Activated CD8-positive, alpha-beta memory T cell treated with anti-CD3 and anti-CD28 coated beads, Interleukin-2, amount 10 ng/mL, durations not matched to agents 7 days and 5 days (primary cell): ENCODE measurements at places on chromosomes 4 and X. TPM values are rescaled to one million over a fixed set of nuclear protein-coding genes. Genes with fewer than 3 reads are reported as not detected.

DNA sequence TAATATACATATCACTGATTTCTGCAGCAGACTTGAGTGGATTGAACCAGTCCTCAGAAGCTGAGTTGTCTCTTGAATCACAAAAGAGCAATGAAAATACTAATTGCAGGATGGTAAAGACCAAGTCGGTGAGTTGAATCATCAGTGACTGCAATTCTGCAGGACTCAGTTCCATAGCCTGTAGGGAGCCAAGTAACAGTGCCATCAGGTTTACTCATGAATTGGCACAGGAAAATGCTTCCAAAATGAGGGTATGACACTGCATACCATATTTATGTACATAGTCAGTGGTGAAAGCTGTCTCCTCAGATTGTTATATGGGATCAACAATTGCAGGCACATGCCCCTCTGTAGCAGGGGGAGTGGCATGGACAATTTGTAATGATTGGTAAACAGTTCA is 192.8 kb downstream of the CCNG2 start:
- peaks cover 7% of the 10 kb centered on the region for H3K27me3 ChIP-seq
- no peaks in the 10 kb centered on the region for H3K36me3 ChIP-seq
- no peak overlapping the region for H3K27ac ChIP-seq
- H3K4me3 ChIP-seq: no peak overlapping the region

DNA sequence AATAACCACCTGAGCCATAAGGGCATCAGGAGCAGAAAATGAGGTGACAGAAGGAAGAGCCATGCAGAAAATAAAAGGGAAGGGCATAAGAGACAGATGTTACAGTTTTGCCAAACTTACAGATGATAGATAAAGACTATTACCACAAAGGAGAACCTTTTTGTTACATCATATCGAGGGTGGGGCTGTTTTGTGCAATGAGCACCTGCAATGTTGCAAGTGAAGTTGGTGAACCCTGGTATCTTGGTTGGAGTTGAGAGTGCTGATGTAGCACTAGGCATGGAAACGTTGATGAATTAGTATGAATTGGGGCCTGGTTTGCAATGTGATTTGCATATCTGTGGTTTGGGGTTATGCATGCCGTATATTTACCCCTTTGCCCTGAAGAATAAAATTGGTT is 119.8 kb upstream of the TEX13D start:
- H3K27ac ChIP-seq: peak overlapping the region; percentile 79
- H3K27me3 ChIP-seq: no peaks in the 10 kb centered on the region
- peak; percentile 47 for DNase-seq

GRCh38 chr4:10727140-10727880 is 42.7 kb upstream of the CLNK start:
- H3K27me3 ChIP-seq: peaks cover 2% of the 10 kb centered on the region
- no peak overlapping the region for H3K27ac ChIP-seq
- H3K4me3 ChIP-seq: no peak overlapping the region

GRCh38 chr4:99161373-99162099 is 17.4 kb upstream of the ADH4 start:
- H3K27ac ChIP-seq: no peak overlapping the region
- no peaks in the 10 kb centered on the region for H3K4me1 ChIP-seq

DNA sequence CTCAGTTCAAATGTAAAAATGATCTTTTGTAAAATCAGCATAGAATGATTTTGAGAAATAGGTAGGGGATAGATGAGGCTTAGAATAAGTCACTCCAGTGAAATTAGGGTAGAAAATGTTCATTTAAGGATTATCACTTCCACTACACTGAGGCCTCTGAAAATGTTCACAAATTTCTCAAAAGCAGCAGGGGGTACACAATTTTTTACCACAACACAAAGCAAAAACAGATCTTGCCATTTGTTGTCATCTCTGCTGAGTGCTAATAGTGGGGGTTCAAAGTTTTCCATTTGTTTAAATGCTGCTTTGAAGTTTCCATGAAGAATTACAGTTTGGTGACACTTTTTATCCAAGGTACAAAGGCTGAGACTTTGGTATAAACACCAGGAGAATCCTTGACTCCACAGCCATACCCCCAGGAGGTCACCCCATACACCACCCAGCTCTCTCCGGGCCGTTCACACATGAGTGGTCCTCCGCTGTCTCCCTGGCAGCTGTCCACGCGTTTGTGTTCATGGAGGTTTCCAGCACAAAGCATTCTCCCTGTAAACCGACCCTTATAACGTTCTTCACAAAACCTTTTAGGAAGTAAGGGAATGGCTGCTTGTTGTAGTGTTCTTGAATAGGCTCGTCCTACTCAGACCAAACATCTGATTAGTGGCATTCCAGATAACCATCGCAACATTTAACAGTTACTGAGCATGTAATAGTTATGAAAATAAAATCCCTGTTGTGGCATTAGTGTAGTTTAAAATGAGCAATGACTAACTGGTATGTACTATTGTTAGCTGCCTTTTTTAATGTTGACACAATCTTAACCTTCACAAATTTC is 71.0 kb downstream of the PRSS12 start:
- DNase-seq: no peak
- H3K4me1 ChIP-seq: peaks cover 37% of the 10 kb centered on the region
- H3K4me3 ChIP-seq: no peak overlapping the region
- H3K27ac ChIP-seq: no peak overlapping the region

- peaks cover 1% of the 10 kb centered on the region for H3K36me3 ChIP-seq
- H3K27me3 ChIP-seq: no peaks in the 10 kb centered on the region
- H3K4me3 ChIP-seq: no peak overlapping the region
- H3K4me1 ChIP-seq: peaks cover 10% of the 10 kb centered on the region
Measured at GRCh38 chr4:174494726-174495125, 27.6 kb downstream of the HPGD start.

DNA sequence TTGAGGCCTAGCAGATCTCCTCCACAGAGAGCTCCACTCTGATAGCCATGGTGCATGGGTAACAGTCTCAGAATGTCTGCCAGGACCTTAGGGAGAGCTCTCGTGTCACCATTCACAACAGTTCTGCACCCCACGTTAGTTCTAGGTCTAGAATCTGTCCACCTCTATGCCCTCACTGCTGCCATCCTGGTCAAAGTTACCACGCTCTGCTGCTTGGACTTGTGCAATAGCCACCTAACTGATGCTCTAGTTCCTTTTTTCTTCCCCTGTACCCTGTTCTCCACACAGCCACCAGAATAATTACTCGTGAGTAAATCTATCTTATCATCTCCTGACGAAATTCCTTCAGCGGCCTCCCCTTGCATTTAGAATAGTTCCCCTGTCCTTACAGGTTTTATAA is 268.8 kb upstream of the GATB start:
- H3K27me3 ChIP-seq: no peaks in the 10 kb centered on the region
- no peaks in the 10 kb centered on the region for H3K4me1 ChIP-seq
- no peak overlapping the region for H3K4me3 ChIP-seq
- H3K36me3 ChIP-seq: peaks cover 2% of the 10 kb centered on the region
- DNase-seq: no peak

GRCh38 chr4:19659101-19659500 is 592.6 kb upstream of the SLIT2 start:
- no peaks in the 10 kb centered on the region for H3K36me3 ChIP-seq
- no peak overlapping the region for H3K27ac ChIP-seq

Gene MAEA
- total RNA-seq: 70.0 TPM

Gene APOO
- total RNA-seq: 27.5 TPM

Gene RBBP7
- total RNA-seq: 178 TPM
